ENCODE measurements at places on chromosomes 1 and 21.

- no peak for DNase-seq
Measured at GRCh38 chr1:155000411-155000725, 2.2 kb upstream of the ZBTB7B start.

GRCh38 chr1:226349801-226350518, 41.0 kb upstream of the LIN9 start:
- peak; percentile 85 for DNase-seq

DNA sequence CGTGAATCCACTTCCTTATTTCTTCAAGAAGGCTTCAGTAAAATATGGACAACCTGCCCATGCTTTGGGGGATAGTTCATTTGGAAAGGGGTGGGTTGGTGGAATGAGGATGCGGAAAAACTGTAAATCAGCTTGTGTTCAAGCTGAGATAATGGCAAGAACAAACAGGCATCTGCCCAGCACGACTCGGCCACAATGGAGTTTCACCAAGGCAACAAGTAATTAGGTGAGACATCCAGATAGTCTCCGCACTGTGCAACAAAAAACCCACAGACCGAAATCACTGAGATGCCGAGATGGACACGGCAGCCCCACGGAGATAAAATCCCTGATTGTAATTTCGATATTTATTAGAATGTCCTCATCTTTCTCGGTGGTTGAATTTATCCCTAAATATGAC, 455.2 kb downstream of the AJAP1 start:
- DNase-seq: no peak

GRCh38 chr1:89757532-89757931, 63.3 kb upstream of the LRRC8D start:
- DNase-seq: peak; percentile 69

DNA sequence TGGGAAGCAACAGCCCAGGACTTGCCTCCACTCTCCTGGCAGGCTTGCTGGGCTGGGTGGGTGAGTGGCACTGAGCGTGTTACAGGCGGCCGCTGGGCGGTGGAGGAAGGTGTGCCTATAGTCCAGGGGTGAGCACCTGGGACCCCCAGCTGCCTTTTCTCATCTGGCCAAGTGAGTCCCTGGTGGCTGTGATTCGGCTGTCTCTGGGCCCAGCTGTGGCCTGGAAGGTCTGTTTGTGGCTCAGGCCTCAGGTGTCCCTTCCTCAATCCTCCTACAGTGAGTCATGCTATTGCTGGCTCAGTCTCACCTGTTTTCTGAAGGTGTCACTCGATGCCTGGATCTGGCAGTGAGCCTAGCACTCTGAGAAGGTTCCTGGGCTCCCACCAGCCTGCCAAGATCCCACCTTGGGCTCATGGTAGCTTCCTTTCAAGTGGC, 564.2 kb downstream of the PTPRU start:
- DNase-seq: no peak

DNA sequence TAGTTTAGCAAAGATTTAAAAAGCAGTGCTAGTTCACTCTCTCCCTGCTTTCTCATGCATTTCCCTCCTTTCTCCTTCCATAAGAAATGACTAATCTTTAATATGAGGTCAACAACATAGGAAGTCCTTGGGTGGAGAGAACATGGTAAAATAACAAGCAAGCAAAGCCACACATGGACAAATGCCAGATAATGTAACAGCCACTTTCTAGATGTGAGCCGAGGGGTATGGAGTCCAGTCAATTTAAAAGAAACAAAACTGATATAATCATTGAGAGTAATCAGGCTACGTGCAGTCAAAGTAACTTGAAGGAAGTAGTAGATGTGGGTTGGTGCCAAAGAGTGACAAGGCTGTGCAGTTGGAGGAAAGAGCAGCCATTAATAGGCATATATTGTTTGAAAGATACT, 69.6 kb downstream of the DUSP10 start:
- no peak for DNase-seq

- DNase-seq: no peak
Measured at GRCh38 chr1:12769976-12770505, 3.5 kb upstream of the PRAMEF12 start.

DNA sequence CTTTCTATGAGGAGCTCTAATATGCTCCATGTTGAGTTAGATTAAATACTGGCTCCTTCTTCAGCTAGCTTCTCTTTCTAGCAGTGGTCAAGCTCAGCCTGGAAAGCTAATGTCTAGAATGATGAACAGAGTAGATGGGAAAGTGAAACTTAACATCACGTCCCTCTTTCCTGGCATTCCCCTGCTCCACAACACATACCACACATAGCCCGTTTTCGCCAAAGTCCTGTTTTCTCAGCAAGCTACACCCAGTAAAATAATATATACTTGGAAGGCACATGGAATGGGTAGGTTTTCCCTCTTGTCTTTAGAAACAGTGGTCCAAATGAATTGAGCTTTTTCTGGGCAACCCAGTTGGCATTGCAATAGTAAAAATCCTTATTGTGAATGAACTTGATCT, 3.8 kb downstream of the KRTAP27-1 start:
- DNase-seq: no peak

DNA sequence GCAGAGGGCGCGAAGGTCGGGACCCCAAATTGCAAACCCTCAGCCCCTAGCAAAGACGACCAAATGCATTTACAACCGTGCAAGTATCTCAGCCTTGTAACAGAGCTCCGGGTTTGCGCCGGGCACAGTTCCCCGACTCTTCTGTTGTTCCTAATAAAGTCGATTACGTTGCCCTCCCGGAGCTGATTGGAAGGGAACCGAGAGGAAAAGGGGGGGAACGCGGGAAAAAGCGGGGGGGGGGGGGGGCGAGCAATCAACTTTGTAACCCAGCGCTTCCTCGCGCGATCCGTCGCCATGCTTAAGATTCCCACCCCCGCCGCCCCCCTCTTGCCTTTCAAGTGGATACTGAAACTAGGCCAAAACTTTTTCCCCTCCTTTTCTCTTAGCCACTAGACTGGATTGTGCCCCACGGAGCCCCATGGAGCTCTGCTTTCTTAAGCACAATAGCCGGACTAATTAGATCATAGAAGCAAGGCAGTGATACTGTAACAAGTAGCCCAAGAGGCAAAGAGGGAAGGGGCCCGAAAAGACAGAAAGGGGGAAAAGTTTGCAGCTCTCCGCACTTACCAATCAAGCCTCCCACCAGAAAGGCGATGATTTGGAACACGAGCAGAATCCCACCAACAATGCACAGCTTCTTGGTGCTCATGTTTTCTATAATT, 565 bp downstream of the WLS start:
- no peak for DNase-seq

- DNase-seq: peak; percentile 57
Measured at GRCh38 chr1:17207966-17208418, 3.1 kb downstream of the PADI1 start.

DNA sequence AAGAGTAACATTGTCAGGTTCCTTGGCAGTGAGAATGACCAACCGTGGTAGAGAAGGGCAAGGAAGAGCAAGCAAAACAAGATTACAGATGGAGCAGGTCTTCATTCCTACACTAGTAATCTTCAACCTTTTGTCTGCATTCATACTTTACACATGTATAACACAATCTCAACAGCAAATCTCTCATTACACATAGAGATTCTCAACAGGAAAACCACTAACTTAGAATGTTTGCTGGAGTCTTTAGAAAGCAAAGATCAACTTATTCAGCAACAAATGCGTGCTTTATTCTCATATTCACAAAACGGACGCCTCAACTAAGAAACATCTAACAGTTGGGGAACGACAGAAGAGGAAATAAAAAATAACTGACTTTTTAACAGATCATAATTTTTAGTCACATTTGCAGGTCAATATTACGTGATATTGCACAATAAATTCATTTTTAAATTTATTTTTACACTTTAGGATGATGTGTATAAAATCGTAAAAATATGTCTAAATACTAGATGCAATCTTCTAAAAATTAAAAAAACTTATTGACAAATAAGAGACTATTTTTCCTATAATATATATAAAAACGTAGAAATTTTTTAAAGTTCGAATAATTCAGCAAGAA, 82.9 kb downstream of the ARID4B start:
- DNase-seq: no peak

GRCh38 chr1:52551507-52552235, 1.2 kb downstream of the TUT4 start:
- DNase-seq: peak; percentile 43

DNA sequence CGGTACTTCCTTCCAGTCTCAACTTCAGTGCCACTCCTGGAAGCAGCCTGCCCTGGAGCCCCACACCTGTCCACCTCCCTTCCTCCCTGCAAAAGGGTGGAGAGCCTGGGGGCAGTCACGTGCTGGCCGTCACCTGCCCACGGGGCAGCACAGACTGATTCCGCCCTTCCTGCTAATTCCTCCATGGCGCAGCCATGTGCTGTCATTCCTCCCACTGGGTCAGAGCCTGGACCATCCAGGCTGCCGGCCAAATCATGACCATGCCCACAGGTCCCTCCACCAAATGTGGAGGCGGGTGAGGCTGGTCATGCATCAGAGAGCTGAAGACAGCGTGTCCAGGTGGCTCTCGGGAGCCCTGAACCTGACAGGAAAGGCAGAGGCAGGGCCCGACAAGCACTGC, 24.4 kb upstream of the GPR153 start:
- DNase-seq: no peak

DNA sequence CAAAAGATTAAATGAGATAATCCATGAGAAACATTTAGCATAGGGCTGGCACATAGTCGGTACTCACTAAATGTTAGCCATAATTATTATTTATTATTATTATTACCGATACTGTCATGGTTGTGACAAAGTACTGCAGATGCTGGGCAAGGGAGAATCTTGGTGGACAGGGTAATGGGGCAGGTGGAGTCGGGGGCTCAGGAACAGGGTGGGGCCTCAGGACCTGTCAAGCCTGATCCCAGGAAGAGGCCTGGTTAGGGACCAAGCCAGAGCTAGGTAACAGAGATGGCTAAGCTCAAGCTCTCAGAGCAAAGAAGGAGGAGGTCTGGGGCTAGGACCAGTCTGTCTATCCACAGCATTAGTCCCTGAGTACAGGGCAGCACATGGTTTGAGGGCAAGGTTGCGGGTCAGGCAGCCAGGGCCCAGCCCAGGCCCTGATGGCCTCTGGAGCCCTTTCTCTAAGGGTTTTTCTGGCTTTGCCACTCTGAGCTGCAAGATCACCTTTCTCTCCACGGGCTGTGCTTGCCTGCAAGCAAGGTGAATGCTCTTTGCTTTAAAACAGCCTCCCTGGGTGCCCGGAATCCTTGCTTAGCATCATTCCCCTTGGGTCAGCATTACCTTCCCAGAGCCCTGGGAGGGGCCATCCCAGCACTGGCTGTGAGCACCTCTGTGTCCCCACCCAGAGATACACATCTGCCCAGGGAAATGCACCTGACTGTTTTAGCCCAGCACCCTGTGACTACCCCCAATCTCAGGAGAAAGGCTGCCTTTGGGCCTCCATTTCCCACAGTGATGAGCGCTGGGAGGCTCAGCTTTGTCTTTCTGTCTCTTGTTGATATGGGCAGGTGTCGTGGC, 572.0 kb downstream of the PTPRU start:
- DNase-seq: no peak

DNA sequence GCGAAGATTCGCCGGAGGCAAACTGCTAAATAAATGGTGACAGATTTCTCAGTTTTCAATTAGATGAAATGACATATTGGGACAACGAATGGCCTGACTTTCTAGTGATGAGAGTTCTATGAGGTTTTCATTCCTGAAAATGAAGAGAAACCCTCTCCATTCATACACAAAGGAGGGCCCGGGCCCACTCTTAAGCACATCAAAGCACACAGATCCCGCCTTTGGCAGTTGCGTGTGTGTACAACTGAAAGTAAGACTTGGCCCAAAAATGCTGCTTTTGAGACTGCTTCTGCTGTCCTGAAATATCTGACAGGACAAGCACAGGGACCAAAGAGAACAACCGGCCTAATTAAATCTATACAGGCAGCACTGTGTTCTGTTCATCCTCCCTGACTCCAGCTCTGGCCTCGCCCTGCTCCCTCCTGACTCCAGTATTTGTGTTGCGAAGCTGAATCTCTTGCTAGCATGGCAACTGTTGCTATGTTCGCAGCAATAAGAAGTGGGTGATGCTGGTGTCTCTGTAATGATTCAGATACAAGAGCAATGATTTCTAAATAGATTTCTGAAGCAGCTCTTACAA, 7.4 kb downstream of the LRRC53 start:
- DNase-seq: no peak

DNA sequence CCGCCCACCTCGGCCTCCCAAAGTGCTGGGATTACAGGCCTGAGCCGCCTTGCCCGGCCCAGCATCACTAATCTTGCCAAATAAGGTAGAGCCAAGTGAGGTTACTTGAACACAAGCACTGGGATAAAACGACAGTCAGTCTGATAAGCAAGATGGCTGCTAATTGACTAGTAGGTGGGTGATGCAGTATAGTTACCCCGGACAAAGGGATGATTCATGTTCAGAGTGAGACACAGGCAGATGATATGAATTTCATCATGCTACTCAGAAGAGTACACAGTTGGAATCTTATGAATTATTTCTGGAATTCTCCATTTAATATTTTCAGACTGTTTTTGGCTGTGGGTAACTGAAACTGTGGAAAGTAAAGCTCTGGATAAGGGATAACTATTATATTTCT, 178.4 kb downstream of the USP25 start:
- no peak for DNase-seq

DNA sequence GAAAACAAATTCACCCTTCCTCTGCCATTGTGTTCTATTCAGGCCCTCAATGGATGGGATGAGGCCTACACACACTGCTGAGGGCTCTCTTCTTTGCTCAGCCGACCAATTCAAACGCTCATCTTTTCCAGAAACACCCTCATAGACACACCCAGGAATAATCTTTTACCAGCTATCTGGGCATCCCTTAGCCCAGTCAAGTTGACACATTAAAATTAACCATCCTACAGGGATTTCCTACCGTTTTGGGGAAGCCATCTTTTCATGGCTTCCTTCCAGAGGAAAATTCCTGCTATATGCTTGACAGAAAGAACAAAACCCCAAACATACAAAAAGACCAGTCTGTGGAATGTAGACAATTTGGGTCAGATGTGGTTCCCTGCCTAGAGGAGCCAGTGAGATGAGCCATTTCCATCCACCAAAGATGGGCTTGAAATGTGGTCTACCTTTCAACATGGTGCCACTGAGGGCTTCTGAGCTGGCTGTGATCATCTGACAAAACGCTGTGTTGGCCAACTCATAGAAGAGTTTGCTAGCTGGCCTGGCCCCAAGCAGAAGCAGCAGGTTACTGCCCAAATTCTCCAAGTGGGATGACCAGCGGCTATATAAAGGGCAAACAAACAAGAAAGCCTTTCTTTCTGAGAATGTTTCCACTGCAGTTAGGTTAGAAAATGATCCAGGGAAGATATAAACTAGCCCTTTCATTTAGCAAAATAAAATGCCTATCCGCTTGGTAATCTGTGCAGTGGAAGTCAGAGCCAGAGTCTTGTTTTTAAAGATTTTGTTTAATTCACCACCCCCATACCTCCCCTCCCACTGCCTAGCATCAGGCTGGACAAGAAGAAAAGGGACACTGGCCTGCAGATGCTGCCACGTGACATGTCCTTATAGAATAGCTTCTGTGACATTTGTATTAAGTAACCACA, 69.1 kb upstream of the MRPS6 start:
- no peak for DNase-seq

- DNase-seq: peak; percentile 6
Measured at GRCh38 chr21:16194095-16194787, 464.5 kb downstream of the USP25 start.

DNA sequence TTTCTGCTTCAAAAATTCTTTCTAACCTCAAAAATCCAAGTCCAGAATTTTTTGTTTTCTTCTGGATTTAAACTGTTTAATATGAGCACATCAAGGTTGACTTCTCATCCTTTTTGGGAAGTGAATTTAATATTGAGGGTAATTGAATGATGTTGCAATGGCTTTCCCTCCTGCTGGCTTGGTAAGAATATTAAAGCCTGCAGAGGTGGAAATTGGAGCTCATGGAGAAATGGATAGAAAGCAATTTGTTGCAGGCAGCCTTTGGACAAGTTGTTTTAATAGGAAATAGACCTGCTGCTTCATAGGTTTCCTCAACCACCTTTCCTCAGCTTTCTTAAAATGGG, 124.7 kb downstream of the SYT2 start:
- DNase-seq: no peak

All from OCI-LY7 (cell line).